ENCODE measurements at places on chromosomes 11 and 22.
A peak's percentile ranks its signal among the peaks of the same experiment; 100 is the strongest.

- DNase-seq: peak; percentile 98
Measured at GRCh38 chr22:31646186-31647019, 15.6 kb downstream of the PISD start.

- peak; percentile 43 for DNase-seq
Measured at GRCh38 chr11:60786811-60787567, 1.9 kb downstream of the MS4A10 start.

DNA sequence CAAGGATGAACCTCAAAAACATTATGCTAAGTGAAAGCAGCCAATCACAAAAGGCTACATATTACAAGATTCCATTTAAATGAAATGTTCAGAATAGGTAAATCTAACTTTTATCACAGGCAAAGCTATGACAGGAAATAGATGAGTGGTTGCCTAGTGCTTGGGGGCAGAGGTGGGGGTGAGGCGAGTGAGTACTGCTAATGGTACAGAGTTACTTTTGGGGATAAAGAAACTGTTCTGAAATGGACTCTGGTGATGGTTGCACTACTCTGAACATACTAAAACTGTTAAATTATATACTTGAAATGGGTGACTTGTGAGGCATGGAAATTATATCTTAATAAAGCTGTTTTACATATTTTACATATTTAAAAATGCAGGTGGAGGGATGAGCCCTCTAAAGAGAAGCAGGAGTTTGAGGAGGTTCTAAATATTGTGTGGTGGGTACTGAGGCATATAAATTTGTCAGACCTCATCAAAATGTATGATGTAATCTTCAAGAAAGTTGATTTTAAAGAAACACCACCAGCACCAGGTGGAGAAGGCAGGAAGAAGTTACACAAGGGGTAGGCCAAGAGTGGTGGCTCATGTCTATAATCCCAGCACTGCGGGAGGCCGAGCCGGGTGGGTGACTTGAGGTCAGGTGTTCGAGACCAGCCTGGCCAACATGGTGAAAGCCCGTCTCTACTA, 3.6 kb downstream of the SLC43A1 start:
- DNase-seq: no peak

DNA sequence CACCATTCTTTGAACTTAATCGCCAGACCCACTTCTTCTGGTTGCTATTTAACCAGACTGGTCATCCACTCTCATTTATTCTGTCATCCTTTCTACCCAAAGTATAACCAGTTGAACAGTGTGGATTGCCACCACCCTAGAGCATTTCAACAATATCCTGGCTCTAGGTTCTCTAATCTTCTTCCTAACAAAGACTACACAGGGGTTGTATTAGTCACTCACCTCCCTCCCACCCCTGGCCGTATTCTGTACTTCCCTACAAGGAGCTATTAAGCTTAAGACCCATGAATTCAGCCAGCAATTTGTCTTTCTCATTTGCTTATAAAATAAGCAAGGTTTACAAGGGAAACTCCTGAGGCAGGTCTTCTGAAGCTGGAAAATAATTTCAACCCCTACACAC, 46.9 kb upstream of the CEP126 start:
- DNase-seq: no peak

DNA sequence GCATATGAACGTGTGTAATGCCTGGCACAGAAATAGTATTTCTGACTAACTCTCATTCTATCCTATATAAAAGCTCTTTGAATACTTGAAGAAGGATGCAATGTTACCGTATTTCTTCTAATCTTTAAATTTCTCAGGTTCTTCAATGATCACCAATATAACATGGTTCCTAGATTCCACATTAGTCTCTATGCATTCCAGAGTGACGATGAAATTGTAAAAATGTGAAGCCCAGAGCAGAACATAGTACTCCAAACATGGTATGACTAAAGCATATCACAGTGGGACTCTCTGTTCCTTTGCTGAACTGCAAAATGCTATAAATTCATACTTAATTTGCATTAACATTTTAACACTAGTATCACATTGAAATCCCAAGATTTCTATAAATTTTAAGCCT, 877.6 kb upstream of the CHORDC1 start:
- no peak for DNase-seq

Data from GM04504 (cell line).